ENCODE measurements at places on chromosomes 7 and 10.

DNA sequence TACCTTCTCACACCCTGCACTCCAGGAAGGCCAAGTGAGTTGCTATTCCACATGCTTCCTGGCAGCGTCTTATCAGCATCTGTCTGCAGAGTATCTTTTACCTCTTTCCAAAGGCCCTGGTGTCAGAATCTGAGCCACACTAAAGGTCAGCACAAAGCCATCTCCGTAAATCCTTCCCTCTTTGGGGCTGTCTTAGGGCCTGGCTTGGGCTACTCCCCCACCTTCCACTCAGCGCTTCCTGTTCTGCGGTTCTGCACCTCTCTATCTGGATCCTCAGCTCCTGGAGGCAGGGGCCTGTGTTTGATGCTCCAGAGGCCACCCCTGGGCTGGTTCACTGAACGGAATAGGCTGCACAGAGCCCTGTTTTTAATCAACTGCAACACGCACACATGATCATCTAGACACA lies 334.8 kb upstream of the GALNT17 start:
- DNase-seq, result no peak

DNA sequence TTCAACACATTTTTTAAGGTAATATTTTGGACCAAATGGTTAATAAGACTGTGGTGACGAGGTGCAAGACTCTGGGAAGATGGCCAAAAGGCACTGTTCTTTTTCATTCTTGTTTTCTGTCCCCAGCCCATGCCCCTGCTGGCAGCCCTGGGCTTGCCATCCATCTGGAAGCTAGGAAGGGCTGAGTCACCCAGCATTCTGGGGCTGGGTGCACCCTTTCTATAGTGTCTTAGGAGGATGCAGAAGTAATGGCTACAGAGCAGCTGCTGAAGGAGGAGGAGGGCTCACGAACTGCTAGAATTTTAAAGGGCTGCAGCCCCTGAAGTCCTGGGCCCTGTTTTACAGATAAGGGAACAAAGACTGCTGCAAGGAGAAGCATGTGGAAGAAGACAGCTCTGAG lies 42.8 kb upstream of the ZNF32 start:
- DNase-seq, result no peak

- DNase-seq, result no peak
Measured at GRCh38 chr10:50431791-50432190, 180.5 kb upstream of the ASAH2 start.

DNA sequence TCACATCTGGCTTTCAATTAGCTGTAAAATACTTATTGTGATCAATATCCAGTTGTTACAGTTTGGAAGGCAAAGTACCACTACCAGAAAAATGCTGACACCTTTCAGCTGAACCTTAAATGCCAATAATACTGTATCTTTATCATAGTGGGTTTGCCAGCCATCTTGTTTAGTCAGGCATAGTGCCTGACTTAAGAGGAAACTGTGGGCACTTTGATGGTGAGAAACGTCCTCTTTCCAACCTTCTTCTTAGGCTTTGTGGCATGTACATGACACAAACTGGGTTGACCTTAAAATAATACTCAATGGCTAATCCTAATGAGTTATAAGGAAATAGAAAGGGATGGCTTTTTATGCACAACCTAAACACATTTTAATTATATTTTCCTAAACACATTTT lies 52.3 kb upstream of the PRR15 start:
- DNase-seq, result no peak

Data from HFF-Myc (cell line).